Smooth muscle cell of the umbilical artery (primary cell): ENCODE measurements at places on chromosomes 6 and 20. TPM values are rescaled to one million over a fixed set of nuclear protein-coding genes. Genes with fewer than 3 reads are reported as not detected.

HLA-G gene
- not detected in 2 replicates for total RNA-seq

ABHD16B gene
- total RNA-seq: 0.09 TPM in 1 of 2 replicates, not detected in the other

PTCRA gene
- total RNA-seq: not detected in 2 replicates

NMBR gene
- total RNA-seq: not detected in 2 replicates

POM121L2 gene
- total RNA-seq: not detected in 2 replicates

MEP1A gene
- not detected in 2 replicates for total RNA-seq

FABP7 gene
- not detected in 2 replicates for total RNA-seq
